Testis (tissue), 5 donors: ENCODE measurements at places on chromosomes 5 and 9. TPM values are rescaled to one million over a fixed set of nuclear protein-coding genes. Genes with fewer than 3 reads are reported as not detected.

Gene PTPRD
- total RNA-seq = 33.6 TPM

Gene PCDHB5
- 10.5 TPM for total RNA-seq

Gene ACOT12
- total RNA-seq = 0.31 TPM

Gene SPINK6
- not detected for total RNA-seq

Gene DPP7
- 207 TPM for total RNA-seq

Gene GCNT4
- 2.7 TPM for total RNA-seq

Gene C9
- total RNA-seq = 0.74 TPM

Gene LCN2
- not detected for total RNA-seq

Gene OBP2B
- 53.0 TPM for total RNA-seq

Gene CEP78
- 50.2 TPM for total RNA-seq

Gene PCDHAC1
- 7.5 TPM for total RNA-seq

Gene NFIB
- 23.1 TPM for total RNA-seq

Gene PCDHA11
- total RNA-seq = 2.9 TPM

Gene CDC25C
- total RNA-seq = 11.8 TPM

Gene PLAC8L1
- total RNA-seq = 7.8 TPM

Gene ABLIM3
- 5.6 TPM for total RNA-seq

Gene MLANA
- total RNA-seq = not detected

Gene LCN1
- total RNA-seq = not detected

Gene RNF180
- total RNA-seq = 25.6 TPM

Gene FBP2
- 2.5 TPM for total RNA-seq

Gene C9orf43
- total RNA-seq = 71.3 TPM

Gene CBY3
- 6.4 TPM for total RNA-seq

Gene SPARC
- total RNA-seq = 2,585 TPM

Gene FBLL1
- total RNA-seq = 6.4 TPM

Gene LHX3
- 0.55 TPM for total RNA-seq

Gene TRAF1
- 8.6 TPM for total RNA-seq

Gene NMUR2
- 10.7 TPM for total RNA-seq

Gene TSSK1B
- total RNA-seq = 26.1 TPM

Gene LECT2
- 6.6 TPM for total RNA-seq

Gene MRPL50
- total RNA-seq = 15.4 TPM

Gene TOMM5
- total RNA-seq = 113 TPM

Gene DOK3
- 18.7 TPM for total RNA-seq

Gene NEUROG1
- total RNA-seq = not detected

Gene ANXA2R
- total RNA-seq = 10.2 TPM

Gene PCAT7
- total RNA-seq = 4.3 TPM

Gene ADRB2
- total RNA-seq = 0.93 TPM

Gene MAP3K1
- 52.0 TPM for total RNA-seq

Gene PDE6A
- total RNA-seq = 4.6 TPM

Gene TAF1L
- 4.8 TPM for total RNA-seq

Gene PTPN3
- 7.0 TPM for total RNA-seq

Gene PLPP1
- total RNA-seq = 64.7 TPM

Gene SPATA31C1
- 5.9 TPM for total RNA-seq

Gene SLC36A3
- 4.2 TPM for total RNA-seq

Gene MUSK
- total RNA-seq = 6.9 TPM

Gene CCDC180
- total RNA-seq = 66.1 TPM

Gene SEMA6A
- total RNA-seq = 52.0 TPM

Gene UHRF2
- total RNA-seq = 59.2 TPM

Gene ANKRD18B
- 33.6 TPM for total RNA-seq

Gene CCL19
- total RNA-seq = not detected

Gene S100Z
- 0.71 TPM for total RNA-seq

Gene POU5F2
- 6.5 TPM for total RNA-seq

Gene HAVCR2
- total RNA-seq = 3.1 TPM

Gene PDCD1LG2
- 0.63 TPM for total RNA-seq

Gene CEL
- total RNA-seq = 2.4 TPM

Gene HSPB3
- total RNA-seq = 3.1 TPM

Gene PCDHGB3
- total RNA-seq = 11.3 TPM

Gene GPX8
- 8.2 TPM for total RNA-seq
